Activated CD8-positive, alpha-beta memory T cell treated with anti-CD3 and anti-CD28 coated beads, Interleukin-2, amount 10 ng/mL, durations not matched to agents 7 days and 5 days (primary cell): ENCODE measurements at places on chromosomes 2 and 18. TPM values are rescaled to one million over a fixed set of nuclear protein-coding genes. Genes with fewer than 3 reads are reported as not detected.

DNA sequence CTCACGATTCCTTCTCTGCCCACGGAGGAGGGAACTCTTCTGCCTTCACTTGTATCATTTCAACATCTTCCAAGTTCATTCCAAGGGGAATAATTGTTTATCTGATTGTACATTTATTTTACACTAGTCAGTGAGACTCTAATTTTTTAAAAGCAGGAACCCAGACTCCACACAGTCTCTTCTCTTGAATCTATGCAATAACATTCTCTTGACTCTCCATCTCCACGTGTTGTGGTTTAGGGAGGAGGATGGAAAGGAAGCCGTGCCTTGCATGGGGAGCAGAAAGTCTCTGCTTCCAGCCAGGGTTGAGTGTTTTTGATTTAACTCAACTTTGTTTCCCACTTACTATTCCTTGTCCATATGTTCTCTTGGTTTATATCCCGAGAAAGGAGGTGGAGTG, 131.1 kb upstream of the RIOK3 start:
- DNase-seq, result no peak

DNA sequence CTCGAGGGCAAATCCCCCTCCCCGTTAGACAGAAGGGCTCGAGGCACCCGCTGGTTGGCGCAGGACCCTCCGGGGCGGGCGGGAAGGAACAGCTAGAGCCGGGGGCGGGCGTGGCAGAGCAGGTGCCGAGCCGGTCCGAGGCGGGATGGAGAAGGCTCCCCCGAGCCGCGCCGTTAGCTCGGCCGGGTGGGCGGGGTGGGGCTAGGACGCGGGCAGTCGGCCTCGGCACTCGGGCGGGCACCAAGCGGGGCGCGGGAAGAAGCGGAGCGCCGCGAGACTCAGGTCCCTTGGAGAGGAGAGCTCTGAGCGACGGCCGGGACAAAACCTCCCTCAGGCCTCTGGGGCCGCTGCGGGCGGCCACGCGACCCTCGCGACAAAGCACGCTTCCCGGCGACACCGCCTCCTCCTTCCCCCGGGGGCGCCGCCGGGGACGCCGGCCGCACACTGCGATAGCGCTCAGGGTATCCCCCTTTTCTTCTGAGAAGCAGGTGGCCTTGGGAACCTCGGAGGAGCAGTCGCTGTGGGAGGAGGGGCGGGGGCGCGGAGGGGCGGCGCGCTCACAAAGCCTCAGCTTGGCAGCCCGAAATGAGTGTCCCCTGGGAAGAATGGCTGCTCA, 721 bp downstream of the FHOD3 start:
- no peak for DNase-seq

GRCh38 chr2:108244667-108245414, 5.1 kb downstream of the SULT1C3 start:
- DNase-seq, result no peak

- no peak for DNase-seq
These were observed 185.5 kb upstream of the FN1 start for GRCh38 chr2:215621381-215621780.

DNA sequence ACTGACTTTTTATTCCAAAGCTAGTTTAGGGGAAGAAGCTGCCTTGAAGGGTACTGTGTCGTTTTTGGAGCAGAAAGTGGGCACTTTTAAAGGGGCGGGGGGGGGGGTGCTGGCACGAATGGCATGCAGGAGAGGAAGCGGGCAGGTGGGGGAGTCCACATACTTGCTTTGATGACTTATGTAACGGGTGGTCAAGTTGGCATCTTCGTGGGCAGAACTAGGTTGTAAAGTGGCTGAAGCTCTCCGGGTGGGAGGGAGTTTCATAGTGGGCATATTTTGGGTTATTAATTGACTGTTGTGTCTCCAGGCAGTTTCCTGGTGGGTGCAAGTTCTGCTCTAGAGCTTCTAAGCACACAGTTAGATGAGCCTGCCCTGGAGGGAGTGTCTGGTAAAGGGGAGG, 19.9 kb downstream of the PCARE start:
- no peak for DNase-seq

DNA sequence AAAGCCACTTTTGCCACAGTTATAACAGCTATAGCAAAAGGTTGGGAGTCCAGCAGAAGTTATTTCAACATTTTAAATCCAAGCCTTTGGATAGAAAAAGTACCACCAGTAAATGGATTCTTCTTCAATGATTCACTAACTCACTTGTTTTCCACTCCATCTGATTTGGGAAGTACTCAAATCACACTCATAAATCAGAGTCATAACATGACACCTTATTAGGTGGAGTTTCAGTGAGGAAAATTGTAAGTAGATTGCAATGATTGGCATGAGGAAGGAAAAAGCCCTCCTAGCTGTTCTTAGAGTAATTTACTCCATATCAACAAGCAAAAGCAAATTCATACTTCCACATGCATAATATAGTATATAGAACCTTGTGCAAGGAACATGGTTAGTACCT, 132.9 kb downstream of the NR4A2 start:
- DNase-seq, result no peak

- DNase-seq, result no peak
These were observed 804.4 kb upstream of the CELF4 start for GRCh38 chr18:38369772-38370690.

DNA sequence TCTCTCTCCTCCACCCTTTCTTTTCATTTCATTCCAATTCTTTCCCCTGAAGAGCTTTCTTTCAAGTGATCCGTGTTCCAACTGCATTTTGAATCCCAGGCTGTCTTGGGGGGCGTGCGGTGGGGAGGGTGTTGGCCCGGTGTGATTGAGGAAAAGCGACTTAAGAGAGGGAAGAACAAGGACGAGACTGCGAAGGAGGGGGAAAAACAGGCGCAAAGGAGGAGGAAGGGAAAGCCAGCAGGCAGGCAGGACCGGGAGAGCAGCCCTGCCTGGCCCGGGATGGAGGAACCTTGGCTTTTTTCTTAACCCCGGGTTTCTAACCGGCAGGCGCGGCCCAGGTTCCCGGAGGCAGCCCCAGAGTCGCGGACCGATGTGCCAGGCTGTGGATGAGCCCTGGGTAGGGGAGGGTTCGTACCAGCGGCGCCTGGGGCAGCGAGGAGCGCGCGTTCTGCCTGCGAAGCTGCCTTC, 1.3 kb downstream of the ADCYAP1 start:
- DNase-seq, result no peak

DNA sequence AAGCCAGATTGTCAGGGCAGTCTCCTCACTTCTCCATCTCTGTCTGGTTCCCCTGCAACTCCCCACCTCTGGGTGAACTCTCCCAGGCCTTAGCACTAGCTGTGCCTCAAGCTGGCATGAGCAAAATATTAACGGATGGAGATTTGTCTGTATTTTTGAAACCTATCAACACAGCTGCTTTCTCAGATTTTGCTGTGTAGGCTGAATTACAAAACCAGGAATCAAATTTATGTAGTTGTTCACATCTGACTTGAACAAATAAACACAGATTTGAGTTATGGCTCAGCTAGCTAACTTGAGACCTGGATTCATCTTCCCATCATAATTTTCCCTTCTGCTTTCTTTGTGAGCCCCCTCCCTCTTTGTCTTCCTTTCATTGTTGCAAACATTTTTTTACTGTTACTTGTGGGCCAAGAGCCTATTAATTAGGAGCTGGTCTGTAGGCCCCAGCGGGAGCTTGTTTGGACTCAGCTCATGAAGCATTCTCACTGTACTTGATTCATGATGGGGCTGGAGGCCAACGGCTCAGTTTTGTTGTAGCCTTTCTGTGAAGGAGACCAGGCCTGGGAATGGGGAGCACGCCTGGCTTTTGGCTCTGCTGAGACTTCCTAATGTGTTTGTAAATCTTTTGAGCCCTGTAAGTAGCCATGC, 164.1 kb upstream of the GATA6 start:
- no peak for DNase-seq

DNA sequence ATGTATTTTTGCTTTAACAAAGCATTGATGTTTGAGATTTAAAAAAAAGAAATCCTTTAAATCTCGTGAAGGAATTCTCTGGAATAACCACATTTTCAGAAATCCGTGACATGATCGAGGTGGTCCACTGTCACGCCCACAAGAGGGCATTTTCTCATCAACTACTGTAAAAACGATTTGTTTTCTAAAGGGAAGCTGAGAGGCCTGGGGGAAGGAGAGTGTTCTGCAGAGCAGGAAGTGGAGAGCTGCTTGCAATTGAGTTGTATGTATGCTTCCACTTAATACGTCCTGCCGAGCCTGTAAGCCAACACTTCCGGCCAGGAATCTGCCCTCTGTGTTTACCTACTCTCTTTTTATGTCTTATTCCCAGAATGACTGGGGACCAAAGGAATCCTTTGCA, 19.4 kb downstream of the KLHL29 start:
- DNase-seq, result no peak

- DNase-seq, result no peak
These were observed 115.7 kb downstream of the ACKR3 start for GRCh38 chr2:236685361-236685760.

GRCh38 chr2:233063976-233064411, 3.9 kb downstream of the INPP5D start:
- DNase-seq, result no peak

GRCh38 chr18:73639788-73640187, 507.8 kb downstream of the FBXO15 start:
- no peak for DNase-seq

DNA sequence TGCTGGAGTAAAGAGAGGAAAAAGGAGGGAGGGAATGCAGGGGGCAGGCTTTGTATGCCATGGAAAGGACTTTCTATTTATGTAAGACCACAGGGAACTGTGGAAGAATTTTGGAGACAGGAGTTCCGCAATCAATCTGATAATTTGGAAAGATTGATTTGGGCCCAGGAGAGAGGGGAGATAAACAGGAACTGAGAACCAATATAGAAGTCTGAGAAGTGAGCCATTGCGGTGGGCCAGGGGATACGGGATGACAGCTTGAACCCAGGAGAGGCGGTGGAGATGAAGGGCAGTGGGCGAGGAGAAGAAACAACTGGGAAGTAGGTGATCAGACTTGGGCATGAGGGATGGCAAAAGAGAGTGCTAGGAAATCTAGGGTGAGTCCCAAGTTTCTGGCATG, 23.7 kb downstream of the RASGRP3 start:
- DNase-seq, result no peak

- DNase-seq, result no peak
These were observed 882.6 kb downstream of the CPS1 start for GRCh38 chr2:211439011-211439410.

- no peak for DNase-seq
These were observed 1.0 kb upstream of the FAM178B start for GRCh38 chr2:96987301-96987909.

DNA sequence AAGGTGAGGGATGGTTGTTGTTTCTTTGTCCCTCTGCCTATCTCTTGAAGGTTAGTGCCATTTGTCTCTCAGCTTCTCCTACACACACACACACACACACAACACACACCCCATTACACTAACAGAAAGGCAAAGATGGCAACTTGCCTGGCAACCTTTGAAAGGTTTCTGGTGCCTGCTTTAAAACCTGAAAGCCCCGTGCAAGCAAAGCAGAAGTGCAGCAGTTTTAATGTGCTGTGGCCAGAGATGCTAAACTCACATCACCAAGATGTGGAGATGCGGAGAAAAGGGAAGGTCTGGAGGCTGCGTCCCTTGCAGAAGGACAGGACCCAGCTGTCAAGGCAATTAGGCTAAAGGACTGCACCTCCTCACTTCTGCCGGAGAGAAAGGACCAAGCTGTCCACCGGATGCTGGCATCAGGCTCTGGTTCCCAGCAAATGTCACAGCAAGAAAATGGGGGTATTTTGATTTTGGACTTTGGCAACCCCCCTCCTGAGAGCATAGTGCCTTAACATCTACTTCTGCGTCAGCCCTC, 196.4 kb downstream of the ARL4C start:
- no peak for DNase-seq

- DNase-seq, result no peak
These were observed 134.2 kb upstream of the NOL4 start for GRCh38 chr18:34358923-34359322.

DNA sequence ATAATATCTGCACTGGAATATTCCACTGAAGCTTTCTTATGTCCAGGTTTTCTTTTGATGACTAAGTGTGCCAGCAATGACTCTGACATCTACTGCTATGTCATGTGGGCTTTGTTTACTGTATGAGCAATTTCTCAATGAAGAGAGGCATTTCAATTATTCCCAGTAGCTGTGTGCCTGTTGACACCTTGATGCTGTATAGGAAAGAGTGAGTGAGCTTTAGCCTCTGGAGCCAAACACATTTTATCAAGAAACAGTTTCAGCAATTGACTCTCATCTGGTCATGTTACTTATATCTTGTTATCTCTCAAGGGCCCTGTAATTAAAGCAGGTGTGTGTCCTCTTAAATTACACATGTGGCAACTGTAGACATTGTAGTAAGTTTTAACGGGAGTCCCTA, 493.2 kb upstream of the FANCL start:
- DNase-seq, result no peak

The DSG4 gene
- total RNA-seq, result not detected

The EPB41L3 gene
- not detected for total RNA-seq

The PIEZO2 gene
- total RNA-seq, result not detected

The NEURL3 gene
- total RNA-seq, result 0.38 TPM

The SH3BP4 gene
- total RNA-seq, result 0.12 TPM
